ENCODE measurements at places on chromosomes 1 and 21.

- no peak for DNase-seq
These were observed 92.0 kb upstream of the S1PR1 start for GRCh38 chr1:101144671-101145448.

- no peak for DNase-seq
These were observed 139.2 kb upstream of the CACNA1E start for GRCh38 chr1:181344091-181344490.

GRCh38 chr1:200892546-200892945 lies 2.2 kb upstream of the INAVA start:
- no peak for DNase-seq

DNA sequence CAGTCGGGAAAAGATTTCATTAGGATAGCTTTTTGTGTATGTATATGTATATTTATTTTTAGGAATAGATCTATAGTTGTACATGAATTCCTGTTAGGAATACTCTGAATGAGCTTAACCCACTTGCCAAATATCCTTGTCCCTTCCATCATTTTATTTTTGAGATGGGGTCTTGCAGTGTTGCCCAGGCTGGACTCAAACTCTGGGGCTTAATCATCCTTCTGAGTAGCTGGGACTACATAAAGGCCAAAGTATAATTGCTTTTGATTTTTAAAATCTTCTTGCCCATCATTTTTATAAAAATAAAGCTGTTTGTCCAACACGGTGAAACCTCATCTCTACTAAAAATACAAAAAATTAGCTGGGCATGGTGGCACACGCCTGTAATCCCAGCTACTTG lies 20.2 kb upstream of the PLEKHM2 start:
- DNase-seq, result no peak

GRCh38 chr1:57623039-57623790 lies 199.4 kb upstream of the DAB1 start:
- no peak for DNase-seq

GRCh38 chr1:79660129-79660528 lies 653.6 kb upstream of the ADGRL4 start:
- DNase-seq, result no peak

DNA sequence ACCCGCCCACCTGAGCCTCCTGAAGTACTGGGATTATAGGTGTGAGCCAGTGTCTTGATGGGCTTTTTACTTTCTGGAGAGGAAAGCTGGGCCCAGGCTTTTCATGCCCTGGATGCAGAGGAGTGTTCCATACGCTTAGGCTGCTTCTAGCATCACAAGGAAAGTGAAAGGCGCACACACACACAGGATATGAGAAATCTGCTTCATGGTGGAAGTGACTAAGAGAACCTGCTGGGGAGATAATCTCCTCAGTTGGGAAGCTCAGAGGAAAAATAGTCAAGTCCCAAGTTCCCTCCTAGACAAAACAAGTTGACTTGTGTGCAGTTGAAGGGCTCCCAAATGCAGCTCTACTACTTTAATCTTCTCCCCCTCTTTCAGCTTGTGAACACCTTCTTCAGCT lies 2.2 kb downstream of the NUDC start:
- DNase-seq, result no peak

DNA sequence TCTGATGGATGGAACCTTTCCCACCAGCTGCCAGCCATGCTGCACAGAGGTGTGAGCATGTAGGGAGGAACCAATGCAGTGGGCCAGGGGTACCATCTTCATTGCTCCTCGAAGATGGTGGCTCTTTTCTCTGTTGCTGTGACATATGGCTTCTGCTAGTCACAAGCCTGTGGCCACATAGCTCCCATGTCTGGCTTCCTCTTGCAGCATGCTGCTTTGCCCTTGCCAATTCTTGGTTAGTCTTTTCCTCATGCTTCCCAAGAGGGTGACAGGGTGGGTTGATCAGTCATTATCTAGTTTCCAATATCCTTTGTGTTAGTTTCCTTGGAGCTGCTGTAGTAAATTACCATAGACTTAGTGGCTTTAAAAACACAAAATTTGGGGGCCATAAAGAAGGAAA lies 123.4 kb downstream of the ETS2 start:
- DNase-seq, result no peak

GRCh38 chr1:8171751-8172464 lies 145.8 kb upstream of the ERRFI1 start:
- DNase-seq, result no peak

DNA sequence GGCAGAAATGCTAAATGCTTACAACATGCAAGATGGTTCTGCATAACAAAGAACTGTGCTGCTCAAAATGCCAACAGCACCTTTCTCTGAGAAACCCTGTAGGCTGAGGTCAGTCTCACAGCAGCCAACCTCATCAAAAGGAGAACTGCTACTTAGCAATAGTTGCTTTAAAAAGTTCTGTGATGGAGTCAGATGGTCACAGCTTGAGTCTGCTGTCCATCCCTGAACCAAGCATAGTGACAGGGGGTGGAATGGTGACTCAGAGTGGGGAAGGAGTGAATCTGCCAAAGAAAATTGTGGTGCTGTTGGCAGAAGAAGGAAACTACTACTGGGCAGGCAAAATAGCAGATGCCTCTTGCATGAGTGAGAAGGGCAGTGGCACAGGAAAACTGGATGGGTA lies 106.0 kb upstream of the FAM78B start:
- DNase-seq, result no peak

- no peak for DNase-seq
These were observed 8.4 kb downstream of the EFNA3 start for GRCh38 chr1:155086856-155087535.

DNA sequence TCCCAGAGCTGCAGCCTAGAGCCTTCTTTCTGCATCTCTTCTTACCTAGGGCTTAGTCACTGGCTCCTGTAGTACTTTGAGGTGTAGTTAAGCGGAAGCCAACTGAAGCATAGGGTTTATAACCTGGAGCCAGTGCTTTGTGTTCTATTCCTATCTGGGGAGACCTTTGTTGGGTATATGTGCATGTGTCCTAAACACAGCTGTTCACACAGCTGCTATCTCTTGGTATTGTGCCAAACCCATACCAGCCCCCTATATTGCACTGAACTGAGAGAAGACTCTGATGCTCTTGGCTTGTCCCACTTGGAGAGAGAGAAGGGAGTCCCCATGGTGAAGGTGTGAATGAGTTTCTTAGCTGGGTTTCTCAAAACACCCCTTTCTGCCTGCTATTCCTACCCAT lies 17.2 kb upstream of the NFASC start:
- no peak for DNase-seq

- DNase-seq, result no peak
These were observed 211.1 kb downstream of the SMYD3 start for GRCh38 chr1:246295968-246296367.

DNA sequence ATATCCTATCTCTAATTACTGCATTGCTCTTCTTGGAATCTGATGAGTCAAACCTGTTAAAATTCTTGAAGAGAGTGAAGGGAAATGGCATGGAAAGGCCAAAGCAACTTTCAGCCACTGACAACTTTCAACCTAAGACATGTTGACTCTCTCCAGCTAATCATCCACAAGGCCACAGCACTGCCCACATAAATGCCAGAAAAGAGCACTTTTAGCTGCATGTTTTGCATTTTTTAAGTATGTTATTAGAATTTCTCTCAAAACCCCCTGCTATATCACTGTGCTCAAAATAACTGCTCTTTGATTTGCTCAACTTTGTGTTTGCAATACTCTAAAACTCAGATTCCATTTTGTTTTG lies 352.5 kb downstream of the ADGRL2 start:
- DNase-seq, result no peak

GRCh38 chr1:181779343-181779742 lies 282.2 kb downstream of the ZNF648 start:
- no peak for DNase-seq

DNA sequence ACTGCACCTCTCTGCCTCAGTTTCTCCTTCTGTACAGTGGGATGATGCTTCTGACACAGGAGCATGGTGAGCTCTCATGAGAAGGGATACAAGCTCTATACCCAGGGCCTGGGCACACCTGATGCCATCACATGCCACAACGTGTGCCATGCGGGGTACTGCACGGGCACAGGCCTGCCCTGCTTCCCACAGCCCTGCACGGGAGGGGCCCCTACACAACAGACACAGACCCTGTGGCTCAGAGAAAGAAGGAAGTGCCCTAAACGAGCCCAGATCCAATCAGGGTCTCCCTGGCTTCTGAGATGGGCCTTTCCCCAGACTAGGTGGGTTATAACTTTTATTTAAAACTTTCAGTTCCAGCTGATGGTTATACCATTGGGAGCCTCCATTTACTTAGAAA lies 24.6 kb downstream of the C2CD2 start:
- DNase-seq, result no peak

- no peak for DNase-seq
These were observed 30.9 kb upstream of the SERTAD4 start for GRCh38 chr1:210201681-210202080.

- no peak for DNase-seq
These were observed 79.4 kb downstream of the GON4L start for GRCh38 chr1:155777582-155777981.

DNA sequence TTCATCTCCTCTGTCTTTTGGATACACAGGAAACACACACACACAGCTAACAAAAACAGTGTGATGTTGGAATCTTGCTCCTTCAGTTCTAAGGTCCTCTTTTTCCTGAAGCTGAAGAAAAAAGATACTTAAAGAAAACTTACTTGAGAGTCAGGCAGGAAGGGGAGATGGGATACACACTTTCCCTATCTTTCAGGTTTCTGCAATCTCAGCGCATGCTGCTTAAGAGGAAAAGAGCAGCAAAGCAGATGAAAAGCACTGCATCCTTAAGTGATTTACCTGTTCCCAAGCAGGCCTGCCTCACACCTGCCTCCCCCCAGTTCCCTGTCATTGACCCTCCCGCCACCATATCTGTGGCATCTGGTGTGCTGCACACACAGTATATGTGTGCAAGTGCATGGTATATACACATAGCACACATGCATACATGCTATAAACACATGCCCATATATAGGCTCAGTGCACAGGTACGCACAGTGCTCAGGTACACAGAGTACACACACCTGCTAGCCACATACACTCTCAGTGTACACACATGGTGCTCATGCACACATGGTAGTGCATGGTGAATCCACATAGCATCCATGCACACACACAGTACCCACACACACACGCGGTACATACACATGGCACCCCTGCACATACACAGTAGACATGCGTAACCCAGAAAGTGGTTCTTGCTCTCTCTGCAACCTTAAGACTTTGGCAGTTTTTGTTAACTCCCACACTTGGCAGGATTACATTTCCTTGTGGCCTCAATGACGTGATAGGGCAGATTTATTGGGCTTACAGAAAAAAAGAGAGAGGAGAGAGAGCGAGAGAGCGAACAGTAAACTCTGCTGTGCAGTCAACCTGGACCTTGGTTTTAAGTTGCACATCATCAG lies 166.9 kb downstream of the TOMM20 start:
- peak; percentile 48 for DNase-seq

GRCh38 chr1:23720256-23720995 lies 22.8 kb upstream of the ELOA start:
- no peak for DNase-seq
